ENCODE measurements at places on chromosomes 13 and 19. TPM values are rescaled to one million over a fixed set of nuclear protein-coding genes. Genes with fewer than 3 reads are reported as not detected.

DNA sequence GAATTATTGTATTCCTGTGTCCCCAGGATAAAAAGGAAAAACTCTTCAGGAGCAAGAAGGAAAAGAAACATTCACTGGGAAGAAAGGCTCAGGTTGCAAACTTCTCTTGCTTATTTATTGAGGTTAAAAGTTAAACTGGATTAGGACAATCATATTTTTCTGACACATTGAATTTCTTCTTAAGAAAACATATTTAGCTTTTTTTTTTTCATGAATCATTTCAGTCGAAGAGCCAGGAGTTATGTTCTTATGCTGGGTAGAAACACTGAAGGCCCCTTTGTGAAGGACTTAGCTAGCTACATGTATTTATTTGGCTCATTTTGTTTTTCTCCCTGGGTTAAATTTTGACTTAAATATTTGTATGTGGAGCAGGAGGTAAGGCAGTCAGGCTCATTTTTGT, 434.0 kb downstream of the KLF5 start:
- DNase-seq: no peak

- DNase-seq: no peak
These were observed 38.1 kb downstream of the ZFP14 start for GRCh38 chr19:36340786-36341372.

DNA sequence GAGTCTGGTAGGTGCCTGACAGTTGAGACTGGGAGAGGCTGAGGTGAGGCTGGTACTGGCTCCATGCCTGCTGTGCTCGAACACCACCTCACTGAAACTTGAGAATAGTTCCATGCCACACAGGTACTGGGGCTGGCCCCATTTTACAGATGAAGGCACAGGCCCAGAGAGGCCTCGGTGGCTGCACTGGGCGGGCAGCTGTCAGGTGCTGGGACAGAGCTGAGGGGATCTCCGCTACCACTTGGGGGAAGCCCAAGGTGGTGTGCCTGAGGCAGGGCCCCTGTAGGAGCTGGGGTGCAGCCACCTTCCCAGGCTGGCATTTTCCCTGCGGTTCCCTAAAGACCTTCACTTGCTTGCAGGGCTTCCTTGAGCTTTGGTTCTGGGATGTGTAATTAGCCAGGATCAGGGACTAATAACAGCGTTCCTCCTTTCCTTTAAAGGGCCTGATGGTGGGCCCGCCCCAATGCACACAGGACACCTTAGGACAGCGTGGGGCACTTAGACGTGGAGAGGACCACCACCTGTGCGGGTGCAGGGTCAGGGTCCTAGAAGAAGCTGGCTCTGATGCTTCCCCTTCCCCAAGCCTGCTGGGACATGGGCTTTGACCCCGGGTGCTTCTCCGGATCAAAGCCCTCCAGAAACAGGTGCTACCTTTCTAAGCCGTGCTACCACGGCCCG, 23.6 kb downstream of the CAPN12 start:
- no peak for DNase-seq

GRCh38 chr19:40279120-40279551, 6.0 kb downstream of the AKT2 start:
- no peak for DNase-seq

The MEDAG gene
- 0.88 TPM for total RNA-seq

GRCh38 chr13:30429721-30430694, 7.7 kb downstream of the UBE2L5 start:
- DNase-seq: no peak

- no peak for DNase-seq
These were observed 98.5 kb downstream of the C1QTNF9 start for GRCh38 chr13:24407844-24408243.

- peak; percentile 12 for DNase-seq
These were observed 167.8 kb upstream of the SOX1 start for GRCh38 chr13:111898956-111899713.

- DNase-seq: no peak
These were observed 243.5 kb downstream of the RGCC start for GRCh38 chr13:41700790-41701310.

DNA sequence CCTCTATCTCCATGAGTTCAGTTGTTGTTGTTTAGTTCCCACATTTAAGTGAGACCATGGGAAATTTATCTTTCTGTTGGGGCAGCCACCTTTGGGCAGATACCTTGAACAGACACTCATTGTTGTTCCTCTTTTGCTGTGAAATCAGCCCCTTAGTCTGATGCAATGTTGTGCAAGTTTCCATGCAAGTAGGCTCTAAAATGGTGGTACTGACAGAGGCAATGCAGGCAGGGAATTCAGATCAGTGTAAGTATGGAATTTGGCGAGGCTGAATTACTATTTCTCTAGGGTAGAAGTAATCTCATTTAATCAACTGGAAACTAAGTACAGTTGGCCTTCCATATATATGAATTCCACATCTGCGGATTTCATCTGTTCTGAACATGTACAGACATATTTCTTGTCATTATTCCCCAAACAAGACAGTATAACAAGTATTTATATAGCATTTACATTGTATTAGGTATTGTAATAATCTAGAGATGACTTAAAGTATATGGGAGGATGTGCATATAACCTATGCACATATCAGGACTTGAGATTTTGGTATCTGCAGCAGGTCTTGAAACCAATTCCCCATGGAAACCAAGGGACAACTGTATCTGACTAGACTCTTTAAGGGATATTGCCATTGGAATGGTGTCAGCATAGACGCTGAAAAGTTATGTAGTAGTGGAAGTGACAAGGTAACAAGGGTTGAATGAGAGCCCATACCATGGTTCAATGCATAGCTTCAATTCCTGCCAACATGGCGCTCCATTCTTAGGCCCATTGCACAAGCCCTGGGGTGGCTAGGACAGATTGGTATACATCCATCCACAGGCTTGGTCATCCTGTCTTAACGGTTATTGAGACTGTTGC, 281.5 kb upstream of the HTR2A start:
- DNase-seq: no peak

The KANK3 gene
- 5.3 TPM for total RNA-seq

The TUBB4A gene
- 19.5 TPM for total RNA-seq

The MAP1S gene
- total RNA-seq: 160 TPM

The PGLYRP1 gene
- not detected for total RNA-seq

- DNase-seq: no peak
These were observed 63.0 kb downstream of the NBEA start for GRCh38 chr13:35005051-35005450.

DNA sequence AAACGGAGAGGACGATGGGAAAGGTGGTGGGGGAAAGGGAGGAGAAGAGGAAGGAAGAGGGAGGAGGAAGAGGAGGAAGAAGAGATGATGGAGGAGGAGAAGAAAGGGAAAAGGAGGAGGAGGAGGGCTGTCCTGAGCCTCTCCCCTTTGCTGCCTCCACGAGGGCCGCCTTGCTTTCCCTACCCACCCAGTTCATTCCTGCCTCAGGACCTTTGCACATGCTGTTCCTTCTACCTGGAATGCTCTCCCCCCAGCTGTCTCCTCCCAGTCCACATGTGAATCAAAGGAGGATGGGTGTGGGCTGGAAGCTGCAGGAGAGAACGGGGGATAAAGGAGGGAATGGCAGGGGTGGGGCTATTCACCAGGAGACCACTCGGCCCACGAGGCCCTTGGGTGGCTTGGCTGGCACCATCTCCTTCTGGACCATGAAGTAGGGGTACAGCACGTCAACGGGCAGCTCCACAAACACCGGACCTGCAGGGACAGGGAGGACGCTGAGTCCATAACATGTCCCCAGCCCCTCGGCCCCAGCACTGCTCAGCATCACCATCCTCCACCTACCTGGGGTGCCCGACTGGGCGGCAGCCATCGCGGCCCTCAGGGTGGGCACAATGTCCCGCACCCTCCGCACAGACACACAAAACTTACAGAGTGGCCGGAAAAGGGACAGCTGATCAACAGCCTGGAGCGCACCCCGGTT, 15.3 kb downstream of the SYDE1 start:
- DNase-seq: no peak

- DNase-seq: no peak
These were observed 12.1 kb downstream of the HSPH1 start for GRCh38 chr13:31149604-31150003.

DNA sequence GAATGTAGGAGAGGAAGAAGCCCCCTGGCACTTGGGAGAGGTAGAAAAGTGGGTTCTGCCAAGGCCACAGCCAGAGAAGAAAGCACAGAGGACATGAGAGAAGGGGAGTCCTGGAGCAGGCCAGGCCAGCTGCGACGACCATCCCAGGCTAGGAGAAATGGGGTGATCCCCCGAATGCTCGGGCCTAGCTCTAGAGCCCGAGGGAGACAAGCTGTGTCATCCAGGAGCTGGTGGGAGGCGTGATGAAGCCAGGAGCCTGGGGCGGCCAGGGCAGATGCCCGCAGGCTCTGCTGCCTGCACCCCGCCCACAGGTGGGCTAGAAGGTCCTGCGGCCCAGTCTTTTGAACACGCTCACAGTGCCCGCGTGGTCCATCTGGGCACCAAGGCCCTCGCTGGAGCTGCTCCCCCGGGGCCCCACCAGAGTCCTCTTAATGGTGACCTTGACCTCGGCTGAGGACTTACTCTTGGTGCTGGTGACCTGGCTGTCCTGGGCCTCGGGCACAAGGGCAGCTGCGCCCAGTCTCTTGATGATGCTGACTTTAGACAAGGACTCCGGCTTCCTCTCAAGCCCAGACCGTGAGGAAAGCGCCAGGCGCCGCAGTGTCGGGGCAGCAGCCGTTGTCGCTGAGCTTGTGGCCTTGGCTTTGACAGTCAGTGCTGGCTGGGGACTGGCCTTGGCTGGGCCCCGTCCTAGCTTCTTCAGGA, 26.5 kb downstream of the C19orf47 start:
- DNase-seq: no peak

- DNase-seq: no peak
These were observed 9.5 kb upstream of the ZNF543 start for GRCh38 chr19:57310792-57311191.

DNA sequence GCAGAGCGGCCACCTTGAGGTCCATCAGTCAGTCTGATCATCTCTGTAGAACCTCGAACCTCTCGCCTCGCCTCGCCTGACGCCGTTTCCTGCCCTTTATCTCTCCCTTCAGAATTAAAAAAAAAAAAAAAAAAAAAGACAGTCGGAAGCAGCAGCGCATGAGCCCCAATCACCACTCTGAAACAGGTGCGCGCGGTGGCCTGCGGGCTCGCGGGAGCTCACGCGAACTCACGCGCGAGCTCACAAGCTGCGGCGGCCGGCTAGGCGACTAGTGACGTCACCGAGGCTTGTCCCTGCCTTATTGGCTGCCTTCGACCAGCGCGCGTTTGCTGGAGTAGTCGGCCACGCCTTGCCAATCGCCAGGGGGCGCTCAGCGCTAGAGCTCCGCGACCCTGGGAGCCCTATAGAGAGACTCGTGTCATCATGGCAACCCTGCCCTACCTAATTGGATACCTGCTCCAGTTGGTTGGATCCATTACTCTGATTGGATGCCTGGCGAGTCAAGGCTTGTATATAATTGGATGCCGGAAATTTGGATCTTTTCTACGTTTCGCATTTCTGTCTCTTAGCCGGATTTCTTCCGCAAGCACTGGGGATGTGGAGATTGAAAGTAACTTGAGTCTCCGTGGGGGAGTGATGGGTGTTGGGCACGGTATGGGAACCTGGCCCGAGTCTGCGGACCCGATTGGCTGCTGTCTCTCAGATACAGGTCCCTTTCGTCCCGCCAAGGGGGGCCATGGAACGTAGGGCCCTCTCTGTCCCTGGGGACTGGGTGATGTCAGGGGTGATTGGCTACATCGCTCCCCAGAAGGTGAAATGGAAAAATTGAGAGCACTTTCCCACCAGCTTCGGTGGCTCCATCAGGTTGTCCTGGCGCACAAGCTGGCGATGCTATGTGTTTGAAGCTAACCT, 31.6 kb downstream of the SYT3 start:
- DNase-seq: peak; percentile 100

DNA sequence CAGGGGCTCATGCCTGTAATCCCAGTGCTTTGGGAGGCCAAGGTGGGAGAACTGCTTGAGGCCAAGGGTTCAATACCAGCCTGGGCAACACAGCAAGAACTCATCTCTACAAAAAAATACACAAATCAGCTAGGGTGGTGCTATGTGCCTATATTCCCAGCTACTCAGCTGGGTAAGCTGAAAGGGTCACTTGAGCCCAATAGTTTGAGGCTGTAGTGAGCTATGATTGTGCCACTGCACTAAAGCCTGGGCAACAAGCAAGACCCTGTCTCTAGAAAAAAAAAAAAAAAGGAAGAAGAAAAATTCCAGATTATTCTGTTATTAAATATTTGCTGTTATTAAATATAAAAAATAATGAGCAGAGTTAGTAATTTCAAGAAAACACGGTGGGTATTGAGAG, 131.1 kb downstream of the RGCC start:
- no peak for DNase-seq

DNA sequence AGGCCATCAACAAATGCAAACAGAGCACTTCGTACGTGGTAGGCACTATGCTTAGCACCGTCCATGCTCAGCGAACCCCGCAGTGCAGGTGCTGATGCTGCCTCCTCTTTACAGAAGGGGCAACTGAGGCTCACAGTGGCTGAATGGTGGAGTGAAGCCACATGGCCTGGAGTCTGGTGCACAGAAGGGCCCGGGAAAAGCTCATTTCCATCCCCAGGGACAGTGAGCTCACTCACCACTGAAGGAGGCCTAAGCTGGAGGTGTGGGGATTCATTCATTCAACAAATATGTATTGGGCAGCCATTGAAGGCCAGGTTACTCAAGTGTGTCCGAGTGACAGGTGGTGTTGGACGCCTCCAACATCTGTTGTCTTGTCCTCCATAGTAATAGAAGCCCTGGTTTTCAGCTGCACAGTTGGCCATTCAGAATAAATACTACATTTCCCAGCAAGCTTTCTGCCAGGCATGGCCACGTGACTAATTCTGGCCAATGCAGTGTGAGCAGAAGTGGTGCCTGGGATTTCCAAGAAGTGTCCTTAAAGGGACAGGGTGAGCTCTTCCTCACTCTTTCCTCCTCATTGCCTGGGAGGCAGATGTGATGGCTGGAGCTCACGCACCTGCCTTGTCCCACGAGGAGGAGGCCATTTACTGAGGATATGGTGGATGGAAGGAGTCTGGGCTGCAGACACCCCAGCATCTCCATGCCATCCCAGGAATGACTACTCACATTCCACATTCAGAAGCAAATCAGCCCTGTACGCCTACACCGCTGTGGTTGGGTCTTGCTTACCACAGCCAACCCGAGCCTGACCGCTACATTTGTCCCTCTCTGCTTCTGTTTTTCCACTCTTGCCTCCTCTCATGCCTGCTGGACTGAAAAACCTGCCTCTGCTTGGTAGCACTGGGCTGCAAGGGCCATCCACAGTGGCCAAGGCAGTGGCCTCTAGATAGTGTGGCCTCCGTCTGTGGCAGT, 2.3 kb upstream of the ZNRF4 start:
- DNase-seq: no peak

The IFNL1 gene
- total RNA-seq: not detected

GRCh38 chr13:26376430-26376829, 122.5 kb downstream of the CDK8 start:
- no peak for DNase-seq

DNA sequence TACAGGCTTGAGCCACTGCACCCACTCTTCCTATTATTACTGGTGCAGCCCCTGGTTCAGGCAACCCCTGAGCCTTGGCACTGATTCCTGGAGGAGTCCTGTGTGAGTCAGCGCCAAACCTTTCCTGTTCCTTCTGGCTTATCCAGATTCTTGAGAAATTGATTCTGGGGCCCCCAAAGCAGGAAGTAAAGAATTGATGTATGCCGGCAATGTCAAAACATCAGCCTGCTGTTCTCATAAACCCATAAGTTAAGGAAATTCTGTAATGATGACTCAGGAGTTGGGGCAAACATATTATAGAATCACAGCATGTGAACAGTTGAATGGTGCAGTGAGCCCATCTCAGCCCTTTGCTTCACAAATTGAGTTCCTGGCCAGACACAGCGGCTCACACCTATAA, 1.4 kb upstream of the OR7G3 start:
- no peak for DNase-seq

The CEACAM3 gene
- not detected for total RNA-seq

The KASH5 gene
- total RNA-seq: 0.39 TPM

GRCh38 chr13:31111136-31111535, 50.6 kb downstream of the HSPH1 start:
- no peak for DNase-seq

All from H9 (cell line).